ENCODE measurements at places on chromosomes 13 and 19.
A peak's percentile ranks its signal among the peaks of the same experiment; 100 is the strongest.

DNA sequence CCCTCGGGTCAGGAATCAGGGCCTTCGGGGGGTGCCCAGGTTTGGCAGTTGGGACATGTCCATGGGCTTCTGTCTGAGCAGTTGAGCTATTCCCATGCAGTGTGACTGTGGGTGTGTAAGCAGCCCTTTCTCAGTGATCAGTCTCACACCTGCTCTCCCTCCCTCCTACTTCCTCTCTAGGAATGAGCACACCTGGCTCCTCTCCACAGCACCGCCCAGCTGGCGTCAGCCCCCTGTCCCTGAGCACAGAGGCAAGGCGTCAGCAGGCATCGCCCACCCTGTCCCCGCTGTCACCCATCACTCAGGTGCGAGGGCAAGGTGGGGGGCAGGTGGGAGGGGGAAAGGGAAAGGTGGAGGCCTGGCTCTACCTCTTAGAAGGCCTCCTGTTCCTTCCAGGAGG, 25.9 kb downstream of the COMP start:
- H3K27me3 ChIP-seq = no peaks in the 10 kb centered on the region
- DNase-seq = no peak
- H3K4me3 ChIP-seq = no peak overlapping the region
- H3K36me3 ChIP-seq = no peaks in the 10 kb centered on the region
- H3K27ac ChIP-seq = no peak overlapping the region
- no peaks in the 10 kb centered on the region for H3K4me1 ChIP-seq

DNA sequence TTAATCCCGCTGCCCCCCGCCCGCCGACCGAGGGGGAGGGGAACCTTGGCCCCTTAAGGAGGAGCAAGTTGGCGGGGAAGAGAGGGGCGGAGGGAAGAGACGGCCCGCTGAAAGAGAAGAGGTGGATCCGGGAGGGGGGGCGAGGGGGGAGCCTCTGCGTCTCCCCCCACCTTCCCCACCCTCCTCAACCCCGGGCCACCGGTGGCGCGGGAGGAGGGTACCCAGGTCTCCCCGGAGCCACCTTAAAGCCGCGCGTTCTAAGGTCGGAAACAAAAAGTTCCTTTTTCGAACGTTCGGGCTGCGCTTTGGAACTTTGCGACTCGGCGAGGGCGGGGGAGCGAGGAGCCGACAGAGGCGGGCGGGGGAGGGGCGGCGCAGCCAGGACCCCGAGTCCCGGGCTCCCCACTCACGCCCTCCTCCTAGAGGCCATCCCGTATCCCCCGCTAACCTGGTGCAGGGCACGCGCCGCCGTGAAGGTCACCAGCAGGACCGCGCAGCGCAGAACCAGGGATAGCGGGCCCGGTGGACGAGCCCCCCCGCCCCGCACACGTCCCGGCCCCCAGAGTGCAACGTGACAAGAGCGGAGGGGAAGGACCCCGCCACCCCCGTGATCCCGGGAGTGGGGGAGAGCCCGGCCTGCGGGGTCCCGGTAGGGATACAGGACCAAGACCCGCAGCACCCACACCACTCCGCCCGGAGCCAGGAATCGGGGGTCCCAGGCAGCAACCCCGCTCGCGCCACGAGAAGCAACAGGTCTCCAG, 659 bp downstream of the ERF start:
- H3K4me3 ChIP-seq = peak overlapping the region; percentile 89
- H3K4me1 ChIP-seq = peaks cover 5% of the 10 kb centered on the region
- H3K36me3 ChIP-seq = no peaks in the 10 kb centered on the region
- H3K27ac ChIP-seq = peak overlapping the region; percentile 99
- H3K27me3 ChIP-seq = no peaks in the 10 kb centered on the region

DNA sequence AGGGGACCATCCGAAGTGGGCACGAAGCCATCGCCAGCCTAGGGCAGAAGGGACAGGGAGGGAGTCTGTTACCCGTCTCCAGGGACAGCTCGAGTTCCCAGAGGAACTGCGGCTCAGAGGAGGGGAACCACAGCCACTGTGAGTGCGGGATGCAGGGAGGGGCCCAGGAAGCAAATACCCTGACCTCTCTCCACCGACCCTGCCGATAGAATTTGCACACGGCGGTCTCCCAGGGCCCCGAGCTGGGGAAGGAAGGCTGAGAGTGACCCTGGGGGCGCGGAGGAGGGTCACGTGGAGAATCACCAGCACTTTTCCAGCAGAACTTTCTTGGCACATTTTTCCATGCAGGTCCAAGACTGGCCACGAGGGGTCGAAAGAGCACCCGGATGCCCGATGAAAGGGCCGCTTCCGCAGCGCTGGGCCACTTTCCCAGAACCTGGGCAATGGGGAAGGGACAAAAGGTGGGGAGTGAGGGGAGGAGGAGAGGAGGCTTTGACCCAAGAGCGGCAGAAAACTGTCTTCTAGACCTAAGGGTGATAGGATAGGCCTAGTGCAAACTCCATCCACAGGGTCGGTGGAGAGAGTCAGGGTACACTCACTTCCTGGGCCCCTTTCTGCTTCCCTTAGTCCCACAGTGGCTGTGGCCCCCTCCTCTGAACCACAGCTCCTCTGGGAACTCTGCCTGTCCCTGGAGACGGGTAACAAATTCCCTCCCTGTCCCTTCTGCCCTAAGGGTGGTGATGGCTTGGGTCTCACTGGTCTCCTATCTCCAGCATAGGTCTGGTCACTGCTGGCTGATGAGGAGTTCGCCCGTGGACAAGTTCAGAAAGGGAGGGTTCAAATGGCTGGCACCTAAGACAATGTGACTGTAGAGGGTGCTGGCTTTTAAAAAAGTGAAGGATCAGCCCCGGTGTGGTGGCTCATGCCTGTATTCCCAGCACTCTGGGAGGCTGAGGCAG, 5.3 kb upstream of the GPR4 start:
- no peak overlapping the region for H3K27ac ChIP-seq
- peak; percentile 46 for DNase-seq
- H3K36me3 ChIP-seq = no peaks in the 10 kb centered on the region
- H3K27me3 ChIP-seq = peaks cover 4% of the 10 kb centered on the region
- H3K4me3 ChIP-seq = peak overlapping the region; percentile 12
- peaks cover 9% of the 10 kb centered on the region for H3K4me1 ChIP-seq

GRCh38 chr19:32154418-32154817, 191.0 kb upstream of the ZNF507 start:
- H3K4me3 ChIP-seq = no peak overlapping the region
- no peaks in the 10 kb centered on the region for H3K27me3 ChIP-seq
- H3K4me1 ChIP-seq = no peaks in the 10 kb centered on the region

- no peaks in the 10 kb centered on the region for H3K27me3 ChIP-seq
- no peaks in the 10 kb centered on the region for H3K36me3 ChIP-seq
- H3K4me1 ChIP-seq = no peaks in the 10 kb centered on the region
- DNase-seq = no peak
Measured at GRCh38 chr13:113544071-113544891, 40.3 kb upstream of the TFDP1 start.

GRCh38 chr13:31930901-31931522, 100.6 kb upstream of the FRY start:
- DNase-seq = no peak
- H3K27me3 ChIP-seq = no peaks in the 10 kb centered on the region
- no peaks in the 10 kb centered on the region for H3K36me3 ChIP-seq

GRCh38 chr13:94656766-94657165, 55.1 kb downstream of the GPR180 start:
- H3K4me3 ChIP-seq = no peak overlapping the region
- no peaks in the 10 kb centered on the region for H3K36me3 ChIP-seq
- no peak for DNase-seq
- H3K27me3 ChIP-seq = no peaks in the 10 kb centered on the region
- peaks cover 12% of the 10 kb centered on the region for H3K4me1 ChIP-seq

DNA sequence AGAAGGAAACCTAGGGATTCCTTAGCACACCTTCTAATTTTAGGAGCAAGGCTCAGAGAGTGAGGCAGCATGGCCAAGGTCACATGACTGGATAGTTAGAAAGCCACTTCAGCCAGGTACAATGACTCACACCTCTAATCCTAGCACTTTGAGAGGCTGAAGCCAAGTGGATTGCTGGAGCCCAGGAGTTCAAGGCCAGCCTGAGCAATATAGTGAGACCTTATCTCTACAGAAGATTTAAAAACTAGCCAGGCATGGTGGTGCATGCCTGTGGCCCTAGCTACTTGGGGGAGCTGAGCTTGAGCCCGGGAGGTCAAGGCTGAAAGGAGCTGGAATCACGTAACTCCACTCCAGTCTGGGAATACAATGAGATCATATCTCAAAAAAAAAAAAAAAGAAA, 69.2 kb downstream of the TEX26 start:
- H3K4me1 ChIP-seq = no peaks in the 10 kb centered on the region
- H3K27me3 ChIP-seq = no peaks in the 10 kb centered on the region
- no peaks in the 10 kb centered on the region for H3K36me3 ChIP-seq
- no peak overlapping the region for H3K4me3 ChIP-seq
- no peak for DNase-seq

- no peaks in the 10 kb centered on the region for H3K4me1 ChIP-seq
- no peak for DNase-seq
- H3K36me3 ChIP-seq = no peaks in the 10 kb centered on the region
Measured at GRCh38 chr13:66501181-66501580, 729.0 kb downstream of the PCDH9 start.

DNA sequence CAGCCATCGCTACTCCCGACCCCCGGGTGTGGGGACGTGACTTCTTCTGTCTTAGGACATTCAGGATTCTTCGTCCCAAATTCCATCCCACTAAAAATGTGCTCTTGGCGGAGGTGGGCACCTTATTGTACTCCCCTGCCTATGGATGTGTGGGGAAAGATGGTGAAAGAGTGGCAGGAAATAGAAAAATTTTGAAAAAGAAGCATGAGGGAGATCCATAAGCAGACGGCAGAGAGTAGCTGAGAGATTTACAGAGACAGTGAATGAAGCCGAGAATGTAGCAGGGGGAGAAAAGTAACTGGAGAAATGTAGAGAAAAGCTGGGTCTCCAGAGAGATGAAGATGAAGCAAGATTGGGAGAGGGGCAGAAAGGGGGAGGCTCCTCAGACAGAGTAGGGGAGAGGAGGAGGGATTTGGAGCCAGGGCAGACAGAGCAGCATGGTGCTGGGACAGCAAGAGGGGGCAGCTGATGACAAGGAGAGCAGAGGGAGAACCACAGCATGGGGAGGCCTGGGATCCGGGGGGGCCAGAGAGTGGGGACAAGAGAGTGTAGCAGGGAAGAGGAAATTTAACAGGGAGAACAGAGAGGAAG, 843 bp downstream of the ZNF610 start:
- H3K4me3 ChIP-seq = peak overlapping the region; percentile 49
- H3K27ac ChIP-seq = peak overlapping the region; percentile 61
- no peak for DNase-seq
- H3K36me3 ChIP-seq = no peaks in the 10 kb centered on the region

DNA sequence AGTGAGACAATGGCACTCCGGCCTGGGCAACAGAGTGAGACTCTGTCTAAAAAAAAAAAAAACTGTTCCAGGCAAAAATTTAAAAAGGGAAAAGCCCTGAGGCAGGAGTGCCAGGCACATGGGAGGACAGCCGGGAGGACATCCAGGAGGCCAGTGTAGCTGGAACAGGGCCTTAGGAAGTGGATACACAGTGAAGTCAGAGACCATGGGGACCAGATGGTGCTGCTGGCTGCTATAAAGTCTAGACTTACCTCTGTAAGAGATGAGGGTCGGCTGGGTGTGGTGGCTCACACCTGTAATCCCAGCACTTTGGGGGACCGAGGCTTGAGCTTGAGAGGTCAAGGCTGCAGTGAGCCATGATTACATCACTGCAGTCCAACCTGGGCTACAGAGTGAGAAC, 15.0 kb downstream of the HAS1 start:
- H3K27me3 ChIP-seq = no peaks in the 10 kb centered on the region
- no peak overlapping the region for H3K27ac ChIP-seq
- DNase-seq = no peak
- H3K4me1 ChIP-seq = peaks cover 10% of the 10 kb centered on the region
- no peak overlapping the region for H3K4me3 ChIP-seq
- no peaks in the 10 kb centered on the region for H3K36me3 ChIP-seq

GRCh38 chr13:28544026-28544425, 49.1 kb upstream of the FLT1 start:
- H3K27ac ChIP-seq = no peak overlapping the region
- no peaks in the 10 kb centered on the region for H3K36me3 ChIP-seq
- no peaks in the 10 kb centered on the region for H3K4me1 ChIP-seq

DNA sequence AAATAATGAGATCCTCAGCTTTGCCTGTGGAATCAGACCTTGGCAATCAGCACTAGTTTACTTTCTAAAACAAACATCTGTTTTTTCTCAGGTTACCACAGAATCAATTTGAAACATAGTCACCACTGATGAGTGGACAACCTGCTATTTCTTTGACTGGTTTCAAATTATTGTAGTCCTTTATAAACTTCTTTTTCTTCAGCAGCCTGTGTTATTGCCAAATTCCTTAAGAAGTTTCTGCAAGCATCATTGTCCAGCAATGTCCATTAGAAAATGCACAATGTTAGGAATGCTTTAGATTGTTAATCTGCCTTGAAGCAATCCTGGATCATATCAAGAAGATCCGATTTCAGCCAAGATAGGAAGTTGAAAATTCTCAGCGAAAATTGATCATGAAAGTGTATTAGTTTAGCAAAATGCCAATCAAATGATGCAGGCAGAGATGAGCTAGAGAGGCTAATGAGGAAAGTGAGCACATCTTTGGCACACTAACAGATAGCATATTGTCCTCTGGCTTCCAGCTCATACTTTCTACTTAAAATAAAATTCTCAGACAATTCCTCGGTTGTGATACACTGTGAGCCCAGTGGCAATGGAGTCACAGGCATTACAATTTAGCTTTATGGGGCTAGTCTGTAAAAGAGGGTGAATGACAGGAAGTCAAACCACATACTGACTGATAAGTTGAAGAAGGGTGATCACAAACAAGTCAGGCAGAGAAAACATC, 270.6 kb downstream of the SLITRK6 start:
- no peak for DNase-seq
- H3K27me3 ChIP-seq = no peaks in the 10 kb centered on the region
- H3K4me3 ChIP-seq = no peak overlapping the region
- H3K36me3 ChIP-seq = no peaks in the 10 kb centered on the region
- no peak overlapping the region for H3K27ac ChIP-seq

DNA sequence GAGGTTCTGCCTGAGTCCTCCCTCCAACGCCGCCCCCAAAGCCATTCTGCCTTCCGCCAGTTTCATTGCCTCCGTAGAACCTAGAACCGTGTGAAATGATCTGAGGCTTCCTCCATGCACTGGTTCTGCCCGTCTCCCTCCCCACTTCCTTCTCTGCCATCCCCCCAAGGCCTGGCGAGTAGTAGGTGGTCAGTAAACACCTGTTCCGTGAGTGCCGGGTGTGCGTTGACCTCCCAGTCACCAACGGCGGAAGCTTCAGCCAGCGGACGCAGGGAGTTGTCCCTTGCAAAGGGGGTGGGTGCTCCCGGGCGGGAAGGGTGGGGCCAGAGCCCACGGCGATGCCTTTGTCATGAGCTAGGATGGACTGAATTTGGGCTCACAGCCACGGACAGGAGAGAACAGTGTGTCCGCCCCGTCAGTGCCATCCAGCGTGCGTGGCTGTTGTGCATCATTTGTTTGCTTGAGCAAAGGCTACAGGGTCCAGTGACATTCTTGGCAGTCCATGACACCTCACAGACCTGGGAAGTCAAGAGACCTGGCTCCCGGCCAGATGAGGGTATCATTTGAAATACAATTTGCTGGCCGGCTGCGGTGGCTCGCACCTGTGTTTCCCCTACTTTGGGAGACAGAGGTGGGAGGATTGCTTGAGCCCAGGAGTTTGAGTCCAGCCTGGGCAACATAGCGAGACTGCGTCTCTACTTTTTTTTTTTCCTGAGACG, 43.1 kb downstream of the NFIC start:
- H3K27ac ChIP-seq = peak overlapping the region; percentile 99
- H3K4me3 ChIP-seq = no peak overlapping the region
- no peak for DNase-seq

Data from Peyer's patch (tissue), 4 donors.